ENCODE measurements at places on chromosomes 3 and 15. TPM values are rescaled to one million over a fixed set of nuclear protein-coding genes. Genes with fewer than 3 reads are reported as not detected.

Gene CHRD
- total RNA-seq: 4.1 TPM

Gene UNC45A
- total RNA-seq: 25.8 TPM

Gene ALDH1A2
- 1.2 TPM for total RNA-seq

Gene CELF6
- total RNA-seq: 0.52 TPM

Gene CILP
- total RNA-seq: 0.14 TPM

- no peak for ATAC-seq
These were observed 211.6 kb downstream of the RAP2B start for GRCh38 chr3:153373606-153374005.

DNA sequence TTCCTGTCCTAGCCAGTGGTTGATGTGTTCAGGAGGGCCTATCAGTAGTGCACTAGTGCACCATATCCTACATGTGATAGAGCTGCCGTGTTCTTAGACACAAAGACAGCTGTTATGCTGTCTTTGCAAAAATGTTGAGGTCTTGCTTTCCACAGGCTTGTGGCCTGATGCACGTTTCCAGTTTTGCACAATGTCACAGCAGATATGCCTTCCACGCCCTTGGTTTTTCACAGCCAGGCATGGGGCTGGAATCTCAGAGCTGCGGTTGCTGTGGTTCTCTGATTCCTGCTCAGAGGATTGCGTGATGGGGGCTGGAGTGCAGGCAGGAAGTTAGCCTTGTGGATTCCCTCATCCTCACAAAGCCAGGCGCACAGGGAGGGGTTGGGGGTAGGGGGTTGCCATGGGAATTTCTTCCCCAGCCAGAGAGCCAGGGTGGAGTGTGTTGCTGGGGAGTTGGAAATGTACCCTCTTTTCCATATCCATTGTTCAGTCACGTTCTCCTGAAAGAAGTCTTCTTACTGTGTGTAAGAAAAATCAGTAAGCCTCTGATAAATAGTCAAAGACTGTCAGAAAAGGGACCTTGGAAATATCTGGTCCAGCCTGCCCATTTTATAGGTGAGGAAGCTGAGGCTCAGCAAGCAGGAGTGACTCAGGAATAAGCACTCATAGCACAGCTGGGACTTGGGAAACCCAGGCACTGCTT, 79.4 kb downstream of the SMAD3 start:
- peak; percentile 64 for ATAC-seq

DNA sequence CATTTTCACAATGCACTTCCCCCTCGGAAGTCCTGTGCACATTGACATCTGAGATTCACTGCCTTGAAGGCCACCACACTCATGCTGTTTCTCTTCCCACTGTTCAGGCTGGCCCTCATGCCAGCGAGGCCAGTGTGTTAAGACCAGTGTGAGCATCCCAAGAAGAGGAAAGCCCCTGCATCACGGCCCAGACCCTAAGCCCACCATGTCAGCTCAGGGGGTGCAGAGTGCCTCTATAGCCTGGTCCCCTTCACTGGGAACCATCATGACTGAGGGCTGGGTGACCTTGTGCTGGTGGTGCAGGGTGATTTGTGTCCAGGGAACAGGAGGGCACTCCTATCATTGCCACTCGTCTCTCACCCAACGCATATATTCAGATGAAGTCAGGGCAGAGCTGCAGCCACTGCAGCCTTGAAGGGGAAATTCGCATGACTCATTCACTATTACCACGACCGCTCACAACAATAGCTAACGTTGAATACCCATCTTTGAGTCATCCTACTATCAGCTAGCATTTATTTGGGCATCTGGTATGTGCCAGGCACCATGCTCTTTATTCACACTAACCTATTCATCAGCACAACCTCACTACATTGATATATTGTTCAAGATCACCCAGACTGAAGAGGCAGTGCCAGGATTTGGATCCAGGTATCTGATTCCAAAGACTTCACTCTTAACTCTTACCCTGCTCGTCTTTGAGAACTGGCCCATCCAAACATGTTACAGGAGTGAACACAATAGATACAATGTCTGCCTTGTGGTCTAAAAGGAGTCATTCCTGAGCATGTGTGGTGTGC, 58.8 kb upstream of the SLC6A11 start:
- peak; percentile 57 for ATAC-seq

- ATAC-seq: no peak
These were observed 49.6 kb downstream of the ECT2 start for GRCh38 chr3:172800156-172800555.

GRCh38 chr3:195198426-195199346, 72.3 kb downstream of the XXYLT1 start:
- ATAC-seq: no peak

- ATAC-seq: no peak
These were observed 19.6 kb upstream of the SLC7A14 start for GRCh38 chr3:170605490-170605889.

- ATAC-seq: no peak
These were observed 110.4 kb downstream of the RPL22L1 start for GRCh38 chr3:170759511-170760173.

DNA sequence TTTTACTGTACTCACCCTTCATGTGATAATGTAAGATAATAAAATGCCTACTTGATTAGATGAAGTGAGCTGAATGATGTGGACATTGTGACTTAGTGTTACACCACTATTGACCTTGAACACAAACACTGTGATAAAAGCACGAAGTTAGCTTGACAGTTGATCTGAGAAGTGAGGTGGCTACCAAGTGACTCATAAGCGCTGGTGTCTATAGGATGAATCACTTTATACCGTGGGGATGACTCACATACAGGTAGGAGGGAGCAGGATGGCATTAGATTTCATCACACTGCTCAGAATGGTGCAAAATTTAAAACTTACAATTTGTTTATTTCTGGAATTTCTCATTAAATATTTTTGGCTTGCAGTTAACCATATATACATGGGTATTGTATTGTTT, 174.7 kb upstream of the CNTN3 start:
- ATAC-seq: peak; percentile 85
